GM19239 (cell line): ENCODE measurements at places on chromosomes 4 and X.

DNA sequence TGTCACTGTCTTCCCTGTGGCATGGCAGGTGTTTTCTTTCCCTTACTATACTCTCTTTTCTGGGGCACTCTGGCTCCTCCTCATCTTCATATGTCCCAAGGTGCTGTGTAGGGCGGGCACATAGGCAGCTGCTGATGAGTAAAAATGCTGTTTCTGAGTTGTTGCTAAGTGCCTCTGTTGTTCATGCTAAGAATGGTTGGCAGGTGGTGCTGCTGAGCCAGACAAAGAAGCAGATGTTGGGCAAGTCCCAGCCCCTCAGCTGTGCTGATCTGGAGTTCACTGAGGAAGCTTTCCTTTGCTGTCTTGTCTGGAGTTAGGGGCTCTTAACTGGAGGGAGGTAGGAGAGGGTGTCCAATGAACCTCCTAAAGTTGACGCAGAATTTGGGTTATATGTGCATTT is 40.6 kb downstream of the HADH start:
- DNase-seq, result peak; percentile 22

DNA sequence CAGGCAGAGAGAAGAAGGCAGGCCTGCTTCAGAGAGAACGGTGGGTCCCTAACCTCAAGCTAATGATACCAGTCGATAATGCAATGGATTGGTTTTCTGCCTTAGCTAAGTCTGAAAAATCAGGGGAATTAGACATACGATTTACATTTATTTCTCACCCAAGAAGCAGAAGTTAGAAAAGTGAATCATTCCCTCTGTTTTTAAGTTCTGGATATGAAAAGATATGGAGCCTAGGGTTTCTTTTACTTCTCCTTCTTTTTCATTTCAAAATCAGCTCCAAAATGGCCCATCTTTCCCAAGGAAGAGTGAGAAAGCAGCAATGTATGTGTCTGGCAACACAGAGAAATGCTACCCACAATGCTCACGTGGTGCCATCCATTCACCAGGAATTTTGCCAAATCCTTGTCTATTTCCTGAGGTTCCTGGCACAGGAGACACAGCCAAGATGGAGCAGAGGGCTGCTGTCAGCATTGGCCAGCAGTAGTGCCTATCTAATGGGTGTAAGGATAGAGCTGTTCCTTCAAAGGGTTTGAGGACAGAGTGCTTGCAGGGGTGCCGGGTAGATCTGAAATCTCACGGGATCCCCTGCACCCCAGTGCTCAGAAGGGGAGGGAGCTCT is 231.5 kb downstream of the MAML3 start:
- DNase-seq, result no peak

DNA sequence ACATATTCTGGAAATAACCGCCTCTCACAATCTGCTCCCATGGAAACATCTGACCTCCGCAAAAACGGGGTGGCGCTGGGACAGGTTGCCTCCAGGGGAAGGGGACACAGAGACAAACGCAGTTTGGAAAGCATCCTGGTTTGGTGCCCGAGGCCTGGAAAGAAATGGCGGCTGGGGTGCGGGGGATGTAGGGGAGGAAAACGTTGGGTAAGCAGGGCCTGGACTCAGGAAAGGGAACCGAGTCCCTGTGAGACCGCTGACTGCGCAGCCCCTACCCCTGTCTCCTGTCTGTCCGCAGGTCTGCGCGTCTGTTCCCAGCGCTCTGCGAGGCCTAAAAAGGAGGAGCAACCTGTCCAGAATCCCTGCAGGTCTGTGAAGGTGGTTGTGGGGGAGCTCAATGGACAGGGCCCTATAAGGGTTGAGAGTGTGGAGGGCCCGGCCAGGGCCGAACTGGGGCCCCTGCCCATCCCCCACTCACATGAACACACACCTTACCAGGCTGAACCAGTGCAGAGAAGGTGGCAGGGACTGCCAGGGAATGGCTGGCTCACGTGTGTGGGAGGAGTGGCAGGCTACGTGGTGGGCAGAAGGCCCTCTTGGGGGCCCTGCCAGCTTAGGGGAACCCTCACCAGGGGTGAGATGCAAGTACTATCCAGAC is 672 bp downstream of the TCEAL3 start:
- peak; percentile 1 for DNase-seq

DNA sequence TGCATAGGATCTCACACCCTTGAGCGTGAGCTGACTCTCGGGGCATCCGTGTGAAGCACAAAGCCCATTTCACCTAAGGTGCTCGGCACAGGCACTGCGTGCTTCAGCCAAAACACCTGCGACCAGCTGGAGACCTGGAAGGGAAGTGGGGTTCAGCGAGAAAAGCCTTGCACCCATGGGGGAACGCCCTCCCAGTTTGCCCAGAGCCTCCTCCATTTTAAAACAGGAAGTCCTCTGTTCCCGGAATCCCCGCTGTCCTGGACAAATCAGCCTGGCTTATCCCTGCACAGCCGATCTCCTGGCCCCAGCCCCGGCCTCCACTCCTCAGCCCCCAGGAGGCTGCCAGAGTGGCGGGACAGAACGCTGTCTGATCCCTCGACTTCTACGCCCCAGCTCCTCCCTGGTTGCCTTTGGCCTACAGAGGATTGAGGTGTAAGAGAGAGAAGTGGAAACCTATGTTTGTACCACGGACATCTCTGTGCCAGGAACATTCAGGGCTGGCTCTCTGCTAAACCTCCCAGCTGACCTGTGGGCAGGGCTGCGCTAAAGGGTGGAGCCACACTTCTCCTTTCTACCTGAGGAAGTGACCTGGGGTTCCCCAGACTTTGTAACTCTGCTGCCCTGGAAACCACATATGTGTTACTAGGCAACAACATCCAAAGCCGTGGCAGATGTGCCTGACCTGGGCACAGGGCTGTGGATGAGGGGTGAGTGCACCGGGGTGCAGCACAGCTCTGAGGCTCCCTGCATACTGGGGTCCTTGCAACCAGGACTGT is 3.8 kb upstream of the C4orf50 start:
- no peak for DNase-seq

DNA sequence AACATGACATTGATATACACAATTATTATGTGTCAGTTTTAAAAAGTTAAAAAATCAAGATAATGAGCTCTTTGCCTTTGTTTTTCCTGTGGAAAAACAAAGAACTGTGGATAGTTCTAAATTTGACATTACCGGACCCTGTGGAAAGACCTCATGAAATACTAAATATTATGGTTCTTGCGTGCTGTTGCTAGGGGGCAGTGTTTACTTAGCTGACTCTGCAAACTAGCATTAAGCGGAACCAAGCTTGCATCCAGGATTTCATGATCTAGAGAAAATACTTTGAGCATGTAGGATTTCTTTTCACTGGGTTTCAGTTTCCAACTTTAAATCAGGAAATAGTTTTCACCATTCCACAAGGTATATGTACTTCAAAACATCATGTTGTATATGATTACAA is 33.6 kb downstream of the CLCN4 start:
- DNase-seq, result no peak

- no peak for DNase-seq
These were observed 11.7 kb upstream of the DHRSX start for GRCh38 chrX:2512501-2512900.

DNA sequence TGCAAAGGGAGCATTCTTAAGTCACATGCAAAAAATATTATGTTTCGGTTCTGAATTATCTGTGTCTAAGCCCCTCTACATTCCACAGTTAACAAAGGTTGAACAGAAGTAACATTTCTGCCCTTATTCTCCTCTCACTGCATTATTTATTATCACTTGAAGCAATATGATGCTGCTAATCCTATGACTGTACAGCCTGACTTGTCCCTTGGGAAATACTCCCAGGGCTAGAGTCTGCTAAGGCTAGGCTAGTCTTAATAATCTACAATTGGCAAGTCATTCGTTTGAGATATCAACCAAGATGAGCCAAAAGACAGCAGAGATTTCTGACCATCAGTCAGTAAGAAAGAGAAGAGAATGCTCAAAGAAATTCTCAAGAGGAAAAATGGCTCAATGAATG is 226.9 kb upstream of the HCCS start:
- no peak for DNase-seq

GRCh38 chr4:81574991-81575390 is 103.3 kb upstream of the RASGEF1B start:
- DNase-seq, result no peak

GRCh38 chrX:23662187-23662586 is 5.1 kb upstream of the PRDX4 start:
- no peak for DNase-seq

- DNase-seq, result no peak
These were observed 8.8 kb upstream of the PIGA start for GRCh38 chrX:15344106-15344505.

DNA sequence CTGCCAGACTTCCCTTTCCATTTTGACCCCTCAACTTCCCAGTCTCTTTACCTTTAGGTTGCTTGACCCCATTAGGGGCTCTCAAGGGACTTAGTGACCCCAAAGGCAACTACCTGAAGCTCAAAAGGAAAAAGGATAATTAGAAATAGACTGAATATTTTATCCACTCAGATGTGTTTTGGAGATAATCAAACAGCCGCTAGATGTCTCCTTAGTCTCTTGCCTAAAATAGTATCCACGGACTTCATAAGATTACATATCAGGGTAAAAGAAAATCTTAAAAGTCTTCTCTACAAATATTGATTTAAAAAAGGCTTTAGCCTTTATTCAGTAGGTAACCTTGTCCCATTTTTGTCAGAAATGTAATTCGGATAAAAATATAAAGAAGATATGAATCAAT is 21.0 kb upstream of the RHOXF2 start:
- no peak for DNase-seq

DNA sequence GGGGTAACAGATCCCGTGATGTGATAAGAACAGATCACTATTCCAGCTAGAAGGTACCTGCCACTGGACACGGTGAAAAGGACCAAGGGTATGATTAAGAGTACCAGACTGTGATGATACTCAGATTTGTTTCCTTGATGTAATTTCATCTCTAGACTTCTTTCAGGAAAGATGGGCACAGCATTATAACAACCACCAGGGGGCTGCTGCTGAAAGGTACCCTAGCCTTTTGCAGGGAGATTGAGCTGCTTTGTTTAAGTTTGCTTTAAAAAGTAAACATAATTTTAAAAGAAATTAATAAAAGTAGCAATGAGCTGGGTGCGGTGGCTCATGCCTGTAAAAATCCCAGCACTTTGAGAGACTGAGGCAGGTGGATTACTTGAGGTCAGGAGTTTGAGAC is 145.4 kb downstream of the EMCN start:
- DNase-seq, result no peak

GRCh38 chr4:43048570-43048969 is 156.1 kb downstream of the GRXCR1 start:
- no peak for DNase-seq

GRCh38 chr4:165805406-165805805 is 67.6 kb upstream of the TLL1 start:
- DNase-seq, result no peak

GRCh38 chr4:26468977-26469376 is 21.3 kb downstream of the CCKAR start:
- no peak for DNase-seq

GRCh38 chr4:71553605-71554004 is 214.8 kb downstream of the SLC4A4 start:
- no peak for DNase-seq

GRCh38 chr4:120071192-120071795 is 4.6 kb upstream of the MAD2L1 start:
- no peak for DNase-seq

GRCh38 chr4:19791422-19792123 is 460.1 kb upstream of the SLIT2 start:
- no peak for DNase-seq

GRCh38 chr4:139279760-139280620 is at the start of gene MGARP:
TSS of gene MGARP (minus strand) at chr4:139280225. CDS start at chr4:139280158, 67 bp downstream.
- no peak for DNase-seq

GRCh38 chr4:165842684-165843083 is 30.4 kb upstream of the TLL1 start:
- no peak for DNase-seq

- no peak for DNase-seq
These were observed 6.3 kb downstream of the TKTL2 start for GRCh38 chr4:163467082-163467770.

- no peak for DNase-seq
These were observed at the start of gene PLP1 for GRCh38 chrX:103776546-103776945. TSS of gene PLP1 (plus strand) at chrX:103776840. CDS start at chrX:103776996, 156 bp downstream.

GRCh38 chr4:108058685-108059440 is 69.2 kb downstream of the HADH start:
- DNase-seq, result no peak

GRCh38 chr4:10354746-10355145 is 102.5 kb downstream of the ZNF518B start:
- no peak for DNase-seq

- DNase-seq, result no peak
These were observed 33.0 kb downstream of the GSTCD start for GRCh38 chr4:105741548-105741947.

- no peak for DNase-seq
These were observed 51.5 kb upstream of the ANTXR2 start for GRCh38 chr4:80124246-80125211.

DNA sequence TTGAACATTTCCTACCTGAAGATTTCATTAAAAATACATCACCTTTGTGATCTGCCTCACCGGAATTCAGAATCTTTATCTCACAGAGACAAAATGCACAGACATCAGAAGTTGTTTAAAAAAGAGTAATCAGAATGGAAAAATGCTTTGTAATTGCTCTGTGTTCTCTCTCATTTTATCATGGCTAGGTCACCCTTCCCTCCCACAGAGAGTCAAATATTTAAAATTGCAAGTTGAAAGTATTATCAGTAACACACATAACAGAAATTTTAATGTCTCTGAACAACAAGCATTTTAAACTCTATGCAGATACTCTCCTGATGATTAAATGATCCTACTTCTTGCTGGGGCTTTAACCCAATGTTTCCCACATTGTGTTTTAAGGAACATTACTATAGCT is 362.0 kb downstream of the CBLL2 start:
- DNase-seq, result no peak

DNA sequence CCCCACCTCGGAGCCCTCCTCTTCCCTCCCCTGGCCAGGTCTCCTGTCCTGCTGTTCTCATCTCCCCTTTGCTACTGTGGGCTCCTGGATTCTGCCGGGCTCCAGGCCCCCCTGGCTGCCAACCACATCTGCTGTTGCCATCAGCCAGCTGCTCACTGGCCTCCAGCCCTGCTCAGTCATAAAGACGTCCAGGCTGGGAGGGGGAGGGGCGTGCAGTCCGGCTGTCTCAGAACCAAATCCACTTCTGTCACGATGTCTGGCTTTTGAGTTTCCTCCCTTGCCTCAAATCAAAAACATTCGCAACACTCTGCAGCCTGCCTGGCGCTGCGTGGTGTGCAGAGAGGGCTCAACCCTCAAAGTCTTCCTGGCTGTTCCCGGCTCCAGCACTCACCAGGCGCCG is 7.1 kb downstream of the RASL11B start:
- no peak for DNase-seq

- DNase-seq, result no peak
These were observed 77.5 kb downstream of the SLC2A9 start for GRCh38 chr4:9943761-9944160.

GRCh38 chrX:154020536-154021115 is 924 bp upstream of the IRAK1 start:
- DNase-seq, result no peak

DNA sequence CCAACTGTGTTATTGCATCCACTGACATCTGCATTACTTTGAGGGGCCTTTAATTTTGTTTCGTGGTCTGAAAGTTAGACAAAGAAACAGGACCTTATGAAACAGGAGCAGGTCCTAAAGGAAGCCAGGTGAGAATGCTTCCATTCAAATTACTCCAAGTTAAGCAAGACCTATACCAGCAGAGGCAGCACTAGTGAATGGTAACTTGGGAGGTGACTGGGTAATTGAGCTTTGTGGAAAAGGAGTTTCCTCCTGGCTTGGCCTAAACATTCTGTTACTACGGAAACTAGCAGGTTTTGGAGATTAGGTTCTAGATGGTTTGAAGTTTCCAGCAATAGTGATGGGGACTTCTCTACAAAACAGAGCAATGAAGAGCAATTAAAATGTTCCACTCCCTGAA is 173.5 kb downstream of the NKX6-1 start:
- no peak for DNase-seq
